CD4-positive, alpha-beta memory T cell (primary cell): ENCODE measurements at places on chromosomes 7 and 10. TPM values are rescaled to one million over a fixed set of nuclear protein-coding genes. Genes with fewer than 3 reads are reported as not detected.

GRCh38 chr7:119102291-119102690 lies 877.8 kb downstream of the ANKRD7 start:
- no peak for DNase-seq

EBF3 gene
- total RNA-seq = not detected

KIF11 gene
- 2.0 TPM for total RNA-seq

- DNase-seq = no peak
Observed at GRCh38 chr7:30907527-30908267, 4.0 kb upstream of the AQP1 start.

DNA sequence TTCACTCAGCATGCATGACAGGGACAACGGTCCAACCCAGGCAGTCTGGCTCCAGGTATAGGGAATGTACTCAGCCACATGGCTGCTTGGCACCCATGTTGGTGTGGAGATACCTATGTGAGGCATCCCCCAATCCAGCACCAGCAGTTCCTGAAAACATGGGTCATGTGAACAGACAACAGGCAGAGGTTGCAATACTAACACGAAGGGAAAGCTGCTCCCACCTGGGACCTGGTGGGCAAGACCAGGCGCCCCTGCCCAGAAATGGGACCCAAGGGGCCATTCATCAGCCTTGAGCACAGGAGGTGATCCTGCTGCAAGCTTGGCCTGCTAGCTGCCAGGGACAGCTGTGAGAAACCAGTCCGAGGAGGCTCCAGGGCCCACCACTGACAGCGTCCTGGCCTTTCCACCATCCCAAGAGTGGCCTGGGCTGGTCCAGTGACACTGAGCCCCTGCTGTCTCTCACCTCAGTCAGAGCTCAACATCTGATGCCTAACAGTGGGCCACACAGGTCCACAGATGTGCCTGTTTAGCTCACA lies 142.3 kb downstream of the ARHGAP22 start:
- DNase-seq = no peak
